ENCODE measurements at places on chromosomes 1 and 21.

- peak; percentile 5 for DNase-seq
Observed at GRCh38 chr1:208520438-208521099, 276.4 kb upstream of the PLXNA2 start.

GRCh38 chr1:171769754-171770153, 11.7 kb upstream of the METTL13 start:
- DNase-seq: peak; percentile 20

DNA sequence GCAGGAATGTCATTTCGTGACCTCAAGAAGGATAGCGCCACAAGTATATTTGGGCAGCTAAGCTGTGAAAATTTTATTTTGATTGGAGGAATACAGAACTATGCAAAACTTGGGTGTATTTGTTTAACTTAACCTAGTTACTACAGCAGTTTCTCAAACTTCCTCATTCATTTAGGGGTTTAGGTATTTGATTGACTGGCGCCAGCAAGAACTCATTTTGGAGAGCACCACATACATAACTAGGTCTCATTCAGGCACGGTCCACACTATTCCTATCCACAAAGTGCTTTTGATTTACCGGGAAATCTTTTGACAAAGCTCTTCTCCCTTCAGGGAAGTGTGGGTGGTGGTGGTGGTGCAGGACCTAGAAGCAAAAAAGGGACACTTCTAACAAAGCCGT, 155.1 kb upstream of the NRIP1 start:
- DNase-seq: no peak

- DNase-seq: no peak
Observed at GRCh38 chr1:87765057-87765680, 436.5 kb downstream of the LMO4 start.

GRCh38 chr1:204265665-204266064, 51.9 kb upstream of the GOLT1A start:
- DNase-seq: no peak

GRCh38 chr1:3042481-3042880, 21.2 kb downstream of the ACTRT2 start:
- no peak for DNase-seq

GRCh38 chr1:150196417-150196816, 39.5 kb downstream of the ANP32E start:
- no peak for DNase-seq

DNA sequence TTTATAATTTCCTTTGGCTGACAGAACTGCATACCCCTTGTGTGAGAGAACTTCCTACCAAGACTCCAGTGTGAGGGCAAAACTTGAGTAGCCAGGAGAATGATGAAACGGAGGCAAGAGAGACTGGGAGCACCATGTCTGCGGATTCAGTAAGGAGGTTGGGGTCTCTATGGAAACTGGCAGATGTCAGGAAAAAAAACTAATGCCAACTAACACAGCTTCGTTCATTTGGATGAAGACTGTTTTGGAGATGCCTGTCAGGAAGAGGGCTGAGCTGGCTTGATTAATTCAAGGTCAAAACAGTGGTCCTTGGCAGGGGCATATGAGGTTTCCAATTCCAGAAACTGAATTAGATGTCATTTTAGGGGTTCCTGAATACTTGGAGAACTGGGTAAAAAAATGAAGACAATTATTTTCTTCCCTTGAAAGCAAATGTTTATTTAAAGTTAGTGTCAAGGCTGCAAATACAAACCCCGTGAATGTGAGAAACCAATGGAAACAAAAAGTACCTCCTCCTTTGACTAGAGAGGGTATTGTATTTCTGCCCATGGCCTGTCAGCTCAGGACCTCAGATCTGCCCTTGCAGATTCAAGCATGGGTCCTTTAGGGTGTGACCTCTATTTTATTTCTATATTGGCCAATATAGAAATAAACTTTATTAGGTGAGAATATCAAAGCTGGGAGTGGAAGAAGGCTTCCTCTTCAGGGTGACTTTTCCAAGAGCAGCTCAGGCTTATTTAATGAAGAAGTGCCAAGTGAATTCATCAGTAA, 110.5 kb downstream of the MAST2 start:
- DNase-seq: no peak

GRCh38 chr1:152048416-152049009, 11.7 kb upstream of the S100A11 start:
- peak; percentile 61 for DNase-seq

GRCh38 chr1:181174861-181175260, 86.4 kb downstream of the IER5 start:
- DNase-seq: no peak

GRCh38 chr1:15876357-15877055, 29.0 kb downstream of the SPEN start:
- DNase-seq: no peak

- DNase-seq: peak; percentile 25
Observed at GRCh38 chr1:86487131-86487810, 18.5 kb downstream of the CLCA1 start.

GRCh38 chr1:37721565-37721964, 29.2 kb downstream of the CDCA8 start:
- no peak for DNase-seq

DNA sequence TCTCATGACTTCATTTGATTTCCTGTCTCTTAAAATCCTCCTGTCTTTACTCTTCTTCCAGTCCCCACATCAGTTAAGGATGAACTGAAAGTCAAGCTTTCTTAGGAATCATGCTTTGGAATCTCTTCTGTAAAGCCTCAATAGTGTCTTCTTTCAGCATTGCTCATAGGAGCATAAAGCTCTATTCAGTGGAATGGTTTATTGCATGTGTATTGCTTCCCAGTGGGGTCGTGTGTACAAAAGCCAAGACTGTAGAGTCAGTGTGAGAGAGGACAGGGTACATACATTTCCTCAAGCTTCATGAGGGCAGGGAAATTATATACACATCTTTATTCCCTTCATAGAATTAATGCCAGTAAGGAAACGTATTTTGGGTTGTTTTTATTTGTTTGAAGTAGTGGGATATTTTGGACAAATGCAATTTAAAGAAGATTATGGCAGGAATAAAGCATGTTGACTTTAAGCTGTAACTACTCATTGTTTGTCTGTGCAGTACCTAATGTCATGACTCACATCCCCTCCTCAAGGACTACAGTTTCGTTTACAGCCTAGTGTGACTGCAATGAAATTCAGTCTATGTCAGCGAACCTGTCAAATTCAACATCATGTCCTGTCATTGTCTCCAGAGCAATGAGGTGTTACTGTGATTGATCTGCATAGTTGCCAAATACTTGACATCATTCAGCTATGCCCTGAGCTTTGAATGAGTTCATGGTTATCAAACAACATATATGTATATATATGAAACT, 2164.2 kb downstream of the NCAM2 start:
- no peak for DNase-seq

DNA sequence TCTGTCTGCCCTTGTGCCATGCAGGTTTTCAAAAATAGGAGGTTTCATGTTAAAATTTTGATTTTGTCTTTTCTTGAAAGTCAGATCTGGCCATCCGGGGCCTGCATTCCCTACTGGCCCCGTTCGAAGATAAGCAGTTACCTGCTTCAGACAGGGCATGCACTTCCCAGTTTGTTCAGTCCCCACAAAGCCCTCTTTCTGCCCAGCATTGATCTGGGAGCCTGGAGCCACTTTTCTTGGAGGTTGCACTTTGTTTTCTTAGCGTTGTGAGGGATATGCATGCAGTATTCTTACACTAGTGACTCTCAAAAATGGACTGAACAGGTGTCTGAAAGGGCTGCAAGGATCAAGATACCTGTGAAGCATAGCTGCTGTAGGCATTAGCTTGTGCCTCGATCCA, 11.5 kb downstream of the MOV10 start:
- DNase-seq: no peak

DNA sequence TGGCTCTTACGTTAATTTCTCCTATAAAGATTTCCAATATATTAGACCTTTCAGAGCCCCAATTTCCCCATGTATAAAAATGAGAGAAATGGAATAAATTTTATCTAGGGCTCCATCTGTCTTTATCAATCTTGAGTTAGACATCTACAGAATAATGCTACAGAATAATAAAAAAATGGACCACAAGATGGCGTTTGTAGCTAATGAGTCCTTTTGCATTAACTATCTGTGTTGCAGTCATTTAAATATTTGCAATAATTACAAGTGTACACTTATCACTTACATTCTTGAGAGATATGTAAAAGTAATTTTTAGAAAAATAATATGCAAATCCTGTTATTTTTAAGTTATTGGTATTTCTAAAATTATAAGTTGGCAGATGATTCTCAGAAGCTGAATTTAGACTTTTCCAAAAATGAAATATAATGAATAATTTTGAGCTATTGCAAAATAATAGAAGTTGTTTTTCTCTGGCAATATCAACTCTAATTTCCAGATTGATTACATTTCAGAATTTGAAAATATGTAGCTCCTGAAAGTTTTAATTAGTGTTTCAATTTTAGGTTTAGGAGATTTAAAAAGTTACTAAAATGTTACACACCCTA, 87.7 kb downstream of the SNX7 start:
- no peak for DNase-seq

DNA sequence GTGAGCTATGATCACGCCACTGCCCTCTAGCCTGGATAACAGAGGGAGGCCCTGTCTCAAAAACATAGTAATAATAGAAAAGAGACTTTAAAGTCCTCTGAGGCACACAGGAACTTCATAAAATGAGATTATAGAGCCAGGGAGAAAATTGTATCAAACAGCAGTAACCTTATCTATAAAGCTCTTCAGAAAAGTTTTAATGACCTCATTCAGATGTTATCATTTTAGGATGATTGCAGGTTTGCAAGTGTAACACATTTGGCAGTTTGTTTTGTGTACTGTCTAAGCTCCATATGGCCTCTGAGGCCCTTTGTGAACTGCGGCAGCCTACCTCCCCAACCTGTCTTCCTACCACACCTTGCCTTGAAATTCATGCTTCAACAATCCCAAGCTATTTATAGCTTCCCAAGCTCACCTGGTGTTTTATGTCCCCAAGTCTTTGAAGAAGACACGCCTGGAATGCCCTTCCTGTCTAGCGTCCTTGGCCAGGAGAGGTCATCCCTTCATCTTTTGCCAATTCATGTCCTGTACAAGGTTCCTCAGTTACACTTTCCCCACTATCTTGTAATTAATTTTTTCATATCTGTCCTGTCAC, 8.5 kb upstream of the AKNAD1 start:
- DNase-seq: peak; percentile 90

DNA sequence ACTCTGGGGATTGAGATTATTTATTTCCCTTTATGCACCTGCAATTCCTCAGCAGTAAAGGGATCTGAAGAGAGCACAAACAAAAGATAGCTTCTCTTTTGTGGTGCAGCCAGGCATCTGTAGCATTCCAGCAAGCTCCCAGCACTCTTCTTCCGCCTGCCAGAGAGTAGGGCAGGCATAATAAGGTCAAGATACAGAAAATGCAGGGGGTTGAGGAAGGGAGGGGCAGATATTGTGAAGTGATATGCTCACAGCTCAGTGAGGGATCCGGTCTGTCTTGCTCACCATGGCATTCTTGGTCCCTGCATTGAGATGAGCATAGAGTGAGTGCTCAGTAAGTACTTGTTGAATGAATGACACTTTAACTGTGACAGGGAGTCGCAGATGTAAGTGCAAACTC, 23.9 kb downstream of the FASLG start:
- DNase-seq: no peak

DNA sequence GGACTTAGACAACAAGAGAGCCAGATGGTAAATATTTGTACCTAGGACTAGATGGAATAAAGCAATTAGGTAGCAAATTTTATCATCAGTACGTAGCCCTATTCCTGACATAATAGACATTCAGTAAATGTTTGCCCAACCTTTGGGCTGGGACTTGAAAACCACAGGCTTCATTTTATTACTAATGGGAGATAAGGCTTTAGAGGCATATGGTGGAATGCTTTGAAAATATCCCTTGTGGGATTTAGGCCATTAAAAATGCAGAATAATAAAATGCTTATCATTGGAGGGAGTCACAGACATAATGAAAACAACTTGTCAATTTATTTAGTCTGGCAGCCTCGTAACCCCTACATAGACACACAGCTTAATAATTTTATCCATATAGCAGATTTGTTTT, 296.1 kb upstream of the SPAG17 start:
- no peak for DNase-seq

DNA sequence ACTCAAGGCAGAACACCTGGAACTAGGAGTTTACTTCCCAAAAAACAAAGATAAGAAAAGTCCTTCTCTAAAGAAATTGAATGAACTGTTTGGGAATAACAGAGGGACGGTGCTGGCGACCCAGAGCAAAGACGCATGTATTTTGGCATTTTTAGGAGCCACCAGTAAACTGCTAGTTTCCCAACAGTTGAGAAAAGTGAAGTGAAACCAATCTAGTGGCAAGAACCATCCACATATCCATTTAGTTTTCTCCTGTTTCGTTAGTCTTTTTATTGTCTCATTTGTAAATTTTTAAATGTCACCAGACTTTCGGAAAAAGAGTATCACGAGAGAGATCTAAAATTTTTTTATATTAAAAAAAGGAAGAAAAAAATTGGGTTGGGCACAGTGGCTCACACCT, 30.2 kb downstream of the ODF2L start:
- DNase-seq: no peak

DNA sequence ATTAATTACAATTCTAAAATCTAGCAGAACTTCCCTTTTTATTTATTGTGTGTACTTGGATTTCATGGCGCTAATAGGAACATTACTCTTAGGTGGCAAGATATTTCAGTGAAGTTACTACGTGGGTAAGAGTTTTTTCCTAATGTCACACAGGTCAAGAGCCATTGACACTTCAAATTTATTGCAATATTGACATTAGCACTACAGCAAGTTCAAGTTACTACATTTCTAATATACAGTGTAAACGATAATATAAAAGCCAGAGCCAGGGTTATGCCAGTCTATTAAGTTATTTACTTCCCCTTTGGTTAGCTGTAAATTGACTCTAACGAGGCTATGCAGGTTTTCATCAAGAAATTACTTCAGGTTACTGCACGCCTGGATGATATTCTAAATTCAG, 29.7 kb downstream of the CHODL start:
- no peak for DNase-seq

- DNase-seq: peak; percentile 32
Observed at GRCh38 chr1:188642704-188643103, 1814.0 kb downstream of the PLA2G4A start.

GRCh38 chr1:246591504-246591903, 25.2 kb downstream of the CNST start:
- no peak for DNase-seq

DNA sequence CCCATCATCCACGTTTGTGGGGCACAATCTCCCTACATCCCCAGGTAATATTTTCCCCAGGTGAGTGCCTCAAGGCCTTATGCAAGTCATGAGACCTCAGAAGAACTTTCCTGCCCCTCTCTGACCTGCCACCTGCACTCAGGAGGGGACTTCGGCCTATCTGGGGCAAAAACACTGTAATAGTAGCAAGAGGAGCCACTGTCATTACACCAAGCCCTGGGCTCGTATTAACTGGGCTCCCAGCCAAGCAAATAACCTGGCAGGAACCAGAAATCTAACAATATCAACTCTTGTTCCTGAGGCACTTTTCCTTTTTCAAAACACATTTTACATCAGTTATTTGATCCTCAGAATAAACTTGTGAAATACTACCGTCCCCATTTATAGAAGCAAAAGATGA, 30.9 kb downstream of the LAMB3 start:
- DNase-seq: no peak

DNA sequence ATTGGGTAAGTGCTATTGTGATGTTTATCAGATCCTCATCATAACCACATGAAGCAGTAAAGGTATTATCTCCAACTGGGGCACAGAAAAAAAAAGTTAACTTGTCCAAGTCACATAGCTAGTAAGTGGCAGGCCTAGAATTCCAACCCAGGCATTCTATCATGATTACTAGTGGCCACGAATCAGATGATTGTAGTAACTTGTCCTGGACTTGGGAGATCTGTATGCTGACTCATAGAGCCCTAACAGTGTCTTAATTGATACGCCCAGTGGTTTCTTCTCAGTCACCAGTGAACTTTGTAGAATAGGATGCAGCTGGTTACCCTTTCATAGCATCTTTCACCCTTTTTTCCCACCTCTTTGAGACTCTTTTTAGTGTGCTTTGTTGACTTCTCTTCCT, 91.1 kb upstream of the UBE2U start:
- DNase-seq: no peak

All from NCI-H2171 treated with DMSO at 0.1 percent for 48 hours (cell line).